Calu3 (cell line): ENCODE measurements at places on chromosomes 1 and 21.
A peak's percentile ranks its signal among the peaks of the same experiment; 100 is the strongest.

- DNase-seq: peak; percentile 56
Observed at GRCh38 chr1:42747125-42747524, 7.1 kb upstream of the CLDN19 start.

DNA sequence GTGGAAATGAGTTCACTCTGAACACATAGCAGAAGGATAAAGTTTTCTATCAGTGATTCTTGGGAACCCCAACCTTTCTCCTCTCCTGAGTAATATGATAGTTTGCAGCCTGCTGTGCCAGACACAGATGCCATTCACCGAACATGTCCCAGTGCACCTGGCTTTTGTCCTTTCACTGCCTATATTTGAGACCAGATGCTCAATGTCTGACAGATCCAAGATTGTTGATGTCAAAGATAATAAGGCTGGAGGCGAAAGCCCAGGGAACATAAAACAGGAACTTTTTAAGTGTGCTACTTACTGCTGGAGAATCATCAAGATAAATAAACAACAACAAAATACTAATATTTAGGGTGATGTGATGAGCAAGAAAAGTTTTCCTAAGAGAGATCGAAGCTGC is 139.3 kb downstream of the TIAM1 start:
- no peak for DNase-seq

- DNase-seq: peak; percentile 42
Observed at GRCh38 chr1:7218210-7218832, 433.1 kb downstream of the CAMTA1 start.

- no peak for DNase-seq
Observed at GRCh38 chr1:17355898-17356297, 16.1 kb upstream of the PADI6 start.

DNA sequence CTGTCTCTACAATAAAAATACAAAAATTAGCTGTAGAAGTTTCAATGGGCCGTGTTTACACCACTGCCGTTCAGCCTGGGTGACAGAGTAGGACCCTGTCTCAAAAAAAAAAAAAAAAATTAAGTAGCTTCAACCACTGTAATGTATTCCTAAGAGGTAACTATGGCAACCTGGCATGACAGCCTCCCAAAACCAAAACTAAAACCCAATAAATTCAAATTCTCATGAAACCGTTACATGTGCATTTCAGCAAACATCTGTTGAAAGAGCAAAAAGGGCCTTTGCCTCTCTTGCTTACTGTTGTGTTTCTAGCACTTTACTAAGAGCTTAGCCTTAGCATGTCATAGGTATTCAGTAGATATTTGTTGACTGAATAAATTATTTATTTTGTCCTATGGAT is 33.5 kb downstream of the ODR4 start:
- DNase-seq: no peak

DNA sequence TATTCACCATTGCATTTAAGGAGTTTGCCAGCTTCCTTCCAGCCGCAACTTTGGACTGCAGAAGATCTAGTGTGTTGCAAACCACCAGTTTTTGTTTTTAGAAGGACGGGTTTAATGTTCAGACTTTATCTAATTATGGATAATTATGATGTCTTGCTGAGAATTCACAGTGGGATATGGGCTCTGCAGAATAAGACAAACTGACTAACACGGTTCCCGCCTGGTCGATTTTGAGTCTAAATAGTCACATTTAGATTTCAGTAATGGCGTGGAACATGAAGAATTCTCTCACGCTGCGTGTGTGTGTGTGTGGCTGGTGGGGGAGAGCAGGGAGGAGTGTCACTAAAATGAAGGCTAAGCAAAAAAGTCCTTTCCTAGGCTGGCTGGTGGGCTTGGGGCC is 48.5 kb upstream of the DMRTB1 start:
- DNase-seq: no peak

DNA sequence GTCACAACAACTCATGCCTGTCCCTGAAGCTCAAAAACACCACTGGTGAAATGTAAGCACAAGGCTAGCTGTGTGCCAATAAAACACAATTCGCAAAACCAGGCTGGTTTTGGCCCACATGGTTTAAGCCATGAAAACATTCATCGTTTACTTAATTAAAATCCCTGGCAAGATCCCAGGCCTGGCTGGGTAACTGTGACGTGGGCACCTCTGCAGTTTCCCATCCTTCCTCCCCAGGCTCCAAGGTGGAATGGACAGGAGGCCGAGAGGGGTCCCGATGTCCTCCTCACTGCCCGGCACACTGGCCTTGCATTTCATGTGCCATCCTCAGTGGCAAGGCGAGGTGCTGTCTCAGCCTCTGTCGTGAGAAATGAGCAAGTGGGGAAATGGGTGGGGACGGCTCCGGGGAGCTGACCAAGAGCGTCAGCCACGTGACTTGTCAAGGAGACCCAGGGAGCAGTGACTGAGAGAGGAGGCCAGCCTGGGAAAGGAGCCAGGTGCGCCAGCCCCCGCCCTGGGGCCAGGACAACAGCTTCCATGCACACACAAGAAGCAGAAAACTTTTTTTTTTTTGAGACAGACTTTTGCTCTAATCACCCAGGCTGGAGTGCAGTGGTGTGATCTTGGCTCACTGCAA is 153.1 kb upstream of the RAB4A start:
- DNase-seq: peak; percentile 76

GRCh38 chr21:14616380-14617039 is 70.4 kb upstream of the SAMSN1 start:
- no peak for DNase-seq

- DNase-seq: no peak
Observed at GRCh38 chr1:109770331-109771095, 6.8 kb upstream of the EPS8L3 start.

- no peak for DNase-seq
Observed at GRCh38 chr1:179883040-179883744, 1.1 kb downstream of the TOR1AIP1 start.

DNA sequence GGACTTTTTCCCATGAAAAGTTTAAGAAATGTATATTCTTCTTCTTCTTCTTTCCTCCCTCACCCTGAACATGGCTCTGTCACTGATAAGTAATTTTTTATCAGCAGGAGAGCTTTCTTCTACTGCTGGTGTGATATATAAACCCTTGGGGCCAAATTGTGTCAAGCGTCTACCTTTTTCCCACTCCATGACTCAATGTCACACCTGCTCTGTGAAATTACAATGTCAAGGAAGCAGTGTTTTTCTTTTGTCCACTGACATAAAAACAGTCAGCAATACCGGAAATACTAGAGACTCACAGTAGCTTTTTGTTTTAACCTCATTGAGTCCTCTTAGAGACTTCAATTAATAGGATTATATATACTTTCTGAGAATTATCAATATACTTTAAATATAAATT is 416.2 kb upstream of the ADGRL4 start:
- DNase-seq: no peak

DNA sequence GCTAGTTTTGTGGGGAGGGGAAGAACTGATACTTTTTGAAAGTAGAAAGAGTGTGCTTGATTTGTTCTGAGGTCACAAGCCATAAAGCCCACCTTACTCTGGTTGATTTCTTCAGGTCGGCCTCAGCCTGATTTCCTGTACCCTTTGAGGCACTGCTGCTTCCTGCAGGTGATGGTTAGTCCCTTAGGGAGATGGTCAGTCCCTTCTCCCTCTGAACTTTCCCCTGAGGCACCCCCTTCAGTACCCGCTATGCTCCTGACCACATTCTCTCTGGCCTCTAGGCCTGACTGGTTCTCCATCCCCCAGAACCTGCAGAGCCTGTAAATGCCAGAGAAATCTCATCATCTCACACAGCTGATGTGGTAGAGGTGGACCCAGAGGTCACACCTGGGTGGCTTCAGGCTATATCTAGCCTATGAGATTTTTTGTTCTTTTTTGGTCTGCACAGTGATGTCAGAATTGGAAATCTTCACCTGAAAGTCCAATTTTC is 15.0 kb upstream of the ID3 start:
- no peak for DNase-seq

GRCh38 chr1:159548126-159548525 is 12.3 kb upstream of the OR10J5 start:
- DNase-seq: no peak

- no peak for DNase-seq
Observed at GRCh38 chr1:116478621-116479020, 92.2 kb downstream of the CD58 start.

DNA sequence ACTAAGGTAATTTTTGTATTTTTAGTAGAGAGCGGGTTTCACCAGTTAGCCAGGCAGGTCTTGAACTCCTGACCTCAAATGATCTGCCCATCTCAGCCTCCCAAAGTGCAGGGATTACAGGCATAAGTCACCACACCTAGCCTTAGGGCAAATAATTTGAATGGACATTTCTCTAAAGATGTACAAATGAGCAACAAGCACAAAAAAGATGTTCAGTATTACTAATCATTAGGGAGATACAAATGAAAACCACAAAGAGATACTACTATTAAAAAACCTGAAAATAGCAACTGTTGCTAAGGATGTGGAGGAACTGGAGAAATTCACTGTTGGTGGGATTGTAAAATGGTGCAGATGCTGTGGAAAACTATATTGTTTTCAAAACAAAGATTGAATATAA is 79.1 kb downstream of the GABPA start:
- no peak for DNase-seq

- peak; percentile 84 for DNase-seq
Observed at GRCh38 chr1:54121482-54122134, 31.2 kb downstream of the CDCP2 start.

GRCh38 chr21:32565856-32566465 is 19.4 kb downstream of the TCP10L start:
- DNase-seq: no peak

DNA sequence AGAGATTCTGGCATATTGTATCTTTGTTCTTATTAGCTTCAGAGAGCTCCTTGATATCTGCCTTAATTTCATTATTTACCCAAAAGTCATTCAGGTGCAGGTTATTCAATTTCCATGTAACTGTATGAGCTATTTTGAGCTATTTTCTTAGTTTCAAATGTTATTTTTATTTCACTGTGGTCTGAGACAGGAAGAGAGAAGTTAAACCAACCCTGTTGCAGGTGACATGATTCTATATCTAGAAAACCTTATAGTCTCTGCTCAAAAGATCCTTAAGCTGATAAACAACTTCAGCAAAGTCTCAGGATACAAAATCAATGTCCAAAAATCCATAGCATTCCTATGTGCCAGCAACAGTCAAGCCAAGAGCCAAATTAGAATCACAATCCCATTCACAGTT is 1644.0 kb upstream of the B3GALT2 start:
- no peak for DNase-seq

- no peak for DNase-seq
Observed at GRCh38 chr1:26750428-26750827, 37.3 kb upstream of the PIGV start.

- DNase-seq: no peak
Observed at GRCh38 chr1:42951588-42951987, 7.1 kb downstream of the SLC2A1 start.

- no peak for DNase-seq
Observed at GRCh38 chr1:6991266-6991665, 206.0 kb downstream of the CAMTA1 start.

DNA sequence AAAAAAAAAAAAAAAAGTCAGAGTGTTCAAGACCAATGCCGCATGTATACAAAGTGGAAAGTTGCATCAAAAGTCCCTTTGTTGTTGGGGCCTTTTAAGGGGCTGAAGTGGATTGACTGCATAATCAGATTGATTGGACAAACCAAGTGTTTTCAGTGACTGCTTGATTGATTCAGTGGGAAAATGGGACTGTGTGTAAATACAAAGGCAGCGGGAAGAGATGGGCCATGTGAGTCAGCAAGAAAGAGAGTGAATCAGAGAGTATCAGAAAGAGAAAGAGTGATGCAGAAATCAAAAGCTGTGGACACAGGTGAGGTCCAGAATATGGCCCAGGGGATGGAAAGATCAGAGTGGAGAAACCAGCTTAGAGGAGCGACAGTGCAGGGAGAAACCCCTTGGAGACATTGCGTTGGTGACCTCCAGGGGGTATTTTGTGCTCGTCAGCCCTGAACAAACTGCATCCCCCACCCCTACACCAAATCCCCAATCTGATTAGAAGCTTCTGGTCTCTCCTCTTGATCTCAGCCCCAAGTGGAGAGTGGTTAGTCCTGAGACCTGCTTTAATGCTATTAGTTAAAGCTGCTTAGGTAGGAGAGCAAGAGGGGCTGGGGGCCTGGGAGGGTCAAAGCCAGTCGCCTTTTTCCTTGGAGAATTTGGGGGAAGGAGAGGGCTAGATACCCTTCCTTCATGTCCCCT is 5.1 kb upstream of the ETV3L start:
- no peak for DNase-seq

- DNase-seq: no peak
Observed at GRCh38 chr1:218765753-218766152, 407.9 kb upstream of the LYPLAL1 start.

DNA sequence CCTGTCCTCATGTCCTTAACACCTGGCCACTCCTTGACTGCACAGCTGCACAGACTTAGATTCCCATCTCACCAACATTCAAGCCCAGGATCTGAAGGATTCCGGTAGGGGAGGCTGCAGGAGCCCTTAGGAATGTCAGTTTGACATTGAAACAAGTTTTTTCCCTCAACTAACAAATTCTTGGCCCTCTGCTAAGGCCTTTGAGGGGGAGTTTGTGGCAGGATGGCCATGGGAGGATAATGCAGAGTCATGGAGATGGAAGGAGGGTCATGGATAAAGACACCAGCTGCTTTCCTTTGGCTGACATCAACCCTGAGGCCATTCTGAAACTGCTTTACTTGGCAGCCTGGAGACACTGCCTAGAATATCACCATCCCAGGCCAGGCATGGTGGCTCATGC is 63.4 kb upstream of the PPP2R5A start:
- no peak for DNase-seq

- DNase-seq: peak; percentile 81
Observed at GRCh38 chr1:182588500-182589396, at the start of gene RNASEL. TSS of gene RNASEL (minus strand) at chr1:182589256. CDS start at chr1:182586806, 2,450 bp downstream.

DNA sequence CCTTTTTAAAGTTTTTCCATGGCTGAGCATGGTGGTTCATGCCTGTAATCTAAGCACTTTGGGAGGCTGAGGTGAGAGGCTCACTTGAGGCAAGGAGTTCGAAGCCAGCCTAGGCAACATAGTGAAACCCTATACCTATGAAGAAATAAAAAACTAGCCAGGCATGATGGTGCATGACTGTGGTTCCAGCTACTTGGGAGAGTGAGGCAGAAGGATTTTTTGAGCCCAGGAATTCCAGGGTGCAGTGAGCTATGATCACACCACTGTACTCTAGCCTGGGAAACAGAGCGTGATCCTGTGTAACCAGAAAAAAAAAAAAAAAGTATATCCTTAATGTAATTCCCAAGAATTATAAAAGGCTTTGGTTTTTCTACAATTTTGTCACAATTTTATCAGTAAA is 17.4 kb downstream of the DEPDC1 start:
- no peak for DNase-seq

- DNase-seq: no peak
Observed at GRCh38 chr1:182629499-182630096, 25.4 kb upstream of the RGS16 start.

DNA sequence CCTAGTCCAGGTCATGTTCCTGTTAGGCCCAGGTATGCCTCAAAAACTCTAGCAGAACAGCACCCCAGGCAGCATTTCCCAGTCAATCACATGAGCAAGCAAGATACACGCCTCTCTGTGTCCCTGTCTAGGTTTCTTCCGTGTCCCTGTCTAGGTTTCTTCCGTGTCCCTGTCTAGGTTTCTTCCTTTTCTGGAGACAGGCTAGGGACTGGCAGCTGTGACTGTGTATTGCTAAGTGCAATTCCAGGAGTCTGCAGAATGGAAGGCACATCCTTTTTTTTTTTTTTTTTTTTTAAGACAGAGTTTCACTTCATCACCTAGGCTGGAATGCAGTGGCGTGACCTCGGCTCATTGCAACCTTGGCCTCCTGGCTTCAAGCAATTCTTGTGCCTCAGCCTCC is 77.6 kb downstream of the SETD4 start:
- no peak for DNase-seq
